ENCODE measurements at places on chromosomes 2 and 18. TPM values are rescaled to one million over a fixed set of nuclear protein-coding genes. Genes with fewer than 3 reads are reported as not detected.

DNA sequence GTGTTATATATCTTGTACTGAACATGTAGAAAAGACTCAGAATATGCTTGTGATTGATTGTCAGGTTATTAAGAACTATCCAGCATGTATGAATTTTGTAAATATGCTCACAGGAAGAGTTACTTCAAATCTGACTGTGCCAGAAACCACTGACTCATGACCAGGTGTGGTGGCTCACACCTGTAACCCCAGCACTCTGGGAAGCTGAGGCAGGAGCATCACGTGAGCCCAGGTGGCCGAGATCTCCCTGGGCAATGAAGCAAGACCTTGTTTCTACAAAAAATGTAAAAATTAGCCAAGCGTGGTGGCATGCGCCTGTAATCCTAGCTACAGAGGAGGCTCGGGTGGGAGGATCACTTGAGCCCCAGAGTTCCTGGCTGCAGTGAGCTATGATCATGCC, 126.6 kb downstream of the COMMD1 start:
- peaks cover 7% of the 10 kb centered on the region for H3K4me1 ChIP-seq
- H3K27me3 ChIP-seq = no peaks in the 10 kb centered on the region
- no peaks in the 10 kb centered on the region for H3K36me3 ChIP-seq
- DNase-seq = no peak

GRCh38 chr2:86370579-86370978, 33.2 kb upstream of the REEP1 start:
- no peak overlapping the region for H3K27ac ChIP-seq
- no peaks in the 10 kb centered on the region for H3K36me3 ChIP-seq
- no peak overlapping the region for H3K4me3 ChIP-seq
- no peaks in the 10 kb centered on the region for H3K27me3 ChIP-seq

Gene SLC4A5
- 71.6 TPM for total RNA-seq

GRCh38 chr2:33219850-33220275, 256.6 kb upstream of the RASGRP3 start:
- no peak for DNase-seq
- no peaks in the 10 kb centered on the region for H3K27me3 ChIP-seq
- H3K36me3 ChIP-seq = no peaks in the 10 kb centered on the region
- H3K27ac ChIP-seq = no peak overlapping the region
- no peak overlapping the region for H3K4me3 ChIP-seq

DNA sequence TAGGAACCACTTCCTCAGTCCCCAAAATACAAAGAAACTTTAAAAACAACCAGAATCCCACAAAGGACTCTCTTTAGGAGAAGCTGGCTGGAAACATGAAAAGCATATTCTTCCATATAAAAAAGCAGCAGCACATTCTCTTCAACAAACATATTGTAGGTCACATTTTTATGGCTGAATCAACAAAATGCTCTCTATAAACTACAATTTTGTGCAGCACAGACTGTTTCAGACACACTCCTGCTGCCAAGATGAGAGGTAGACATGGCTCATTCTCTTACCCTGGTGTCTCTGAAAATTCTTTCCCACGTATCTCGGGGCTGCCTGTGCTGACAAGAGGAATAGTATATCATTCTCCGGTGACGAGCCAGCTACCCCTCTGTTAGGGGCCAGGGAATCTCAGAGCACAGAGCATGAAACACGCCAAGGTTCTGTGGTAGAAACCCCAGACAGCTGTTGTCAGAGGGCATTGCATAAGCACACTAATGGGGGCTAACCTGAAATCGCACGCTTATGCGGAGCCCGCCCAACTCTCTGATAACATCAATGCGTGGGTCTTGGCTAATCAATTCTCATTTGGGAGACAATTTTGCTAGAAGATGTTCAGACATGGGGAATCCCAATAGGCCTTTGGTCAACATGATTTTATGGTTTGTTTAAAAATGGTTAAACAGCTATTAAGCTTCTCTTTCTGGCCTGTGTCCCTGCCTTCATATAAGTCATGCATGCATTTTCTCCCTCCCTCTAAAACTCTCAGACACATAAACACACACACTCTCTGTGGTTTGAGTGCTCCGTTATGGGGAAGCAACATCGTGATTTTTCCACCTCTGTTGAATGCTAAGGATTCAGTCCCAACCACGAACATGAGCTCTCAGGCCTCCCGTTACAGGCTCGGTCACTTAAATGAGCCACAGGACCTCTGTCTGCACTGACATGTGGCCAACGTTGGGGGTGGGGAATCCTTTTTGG, 177.5 kb downstream of the INO80D start:
- no peaks in the 10 kb centered on the region for H3K4me1 ChIP-seq
- no peaks in the 10 kb centered on the region for H3K27me3 ChIP-seq
- no peak for DNase-seq
- no peak overlapping the region for H3K27ac ChIP-seq
- H3K4me3 ChIP-seq = no peak overlapping the region

DNA sequence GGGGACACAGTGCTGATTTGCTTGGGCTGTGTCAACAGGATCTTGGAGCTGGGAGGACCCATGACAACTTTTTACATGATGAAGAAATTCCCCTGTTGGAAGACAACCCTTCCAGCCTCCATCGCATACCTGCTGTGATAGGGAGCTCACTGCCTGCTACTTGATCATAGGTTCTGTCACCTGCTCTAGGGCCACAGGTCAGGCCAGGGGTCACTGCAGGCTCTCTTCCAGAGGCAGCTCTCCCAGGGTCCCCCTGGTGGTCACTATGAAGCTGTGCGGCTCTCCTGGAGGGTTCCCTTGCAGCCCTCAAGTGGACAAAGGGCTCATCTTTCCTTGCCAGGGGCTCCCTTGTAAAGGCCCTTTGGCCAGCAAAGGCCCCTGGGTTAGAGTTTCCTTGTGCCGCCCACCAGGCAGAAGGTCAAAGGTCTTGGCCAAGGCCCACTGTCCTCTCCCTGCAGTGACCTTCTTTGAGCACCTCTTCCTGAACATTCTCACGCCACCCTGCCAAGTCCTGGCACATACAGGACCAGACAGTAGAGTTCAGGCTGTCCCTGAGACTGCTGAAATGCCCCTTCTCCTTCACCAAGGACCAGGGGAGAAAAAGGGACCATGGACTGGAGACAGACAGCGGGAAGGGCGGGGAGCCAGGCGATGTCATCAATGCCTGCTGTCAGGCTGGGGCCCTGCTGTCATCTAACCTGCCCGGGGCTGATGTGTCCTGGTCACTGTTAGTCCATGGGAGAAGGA, 345.1 kb downstream of the DYSF start:
- H3K4me3 ChIP-seq = no peak overlapping the region
- H3K27me3 ChIP-seq = no peaks in the 10 kb centered on the region
- no peaks in the 10 kb centered on the region for H3K4me1 ChIP-seq
- no peaks in the 10 kb centered on the region for H3K36me3 ChIP-seq
- H3K27ac ChIP-seq = no peak overlapping the region

Gene CROCC2
- not detected for total RNA-seq

DNA sequence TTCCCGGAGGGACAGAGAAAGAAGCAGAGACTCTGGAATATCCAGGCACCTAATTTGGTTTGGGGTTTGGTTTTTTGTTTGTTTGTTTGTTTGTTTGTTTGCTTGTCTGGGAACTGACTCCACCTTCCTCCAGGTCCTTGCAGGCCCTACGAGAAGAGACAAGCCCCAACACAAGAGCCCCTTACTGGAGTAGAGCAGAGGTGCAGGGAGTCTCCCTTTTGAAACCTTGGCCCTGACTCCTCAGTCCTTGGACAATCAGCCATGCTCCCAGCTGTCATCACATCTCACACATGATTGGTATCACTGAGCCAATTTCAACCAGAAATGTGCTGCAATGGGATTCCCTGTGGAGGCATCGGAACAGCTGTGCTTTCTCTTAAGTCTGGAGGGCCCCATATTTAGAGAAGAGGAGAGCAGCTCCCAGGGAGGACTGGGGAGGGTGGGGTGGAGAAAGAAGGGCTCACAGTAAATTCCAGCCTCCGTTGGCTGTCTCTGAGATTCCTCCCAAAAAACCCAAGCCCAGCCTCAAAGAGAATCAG, 279.9 kb upstream of the NCKAP5 start:
- no peak overlapping the region for H3K4me3 ChIP-seq
- no peak for DNase-seq
- H3K36me3 ChIP-seq = no peaks in the 10 kb centered on the region
- H3K27ac ChIP-seq = no peak overlapping the region

DNA sequence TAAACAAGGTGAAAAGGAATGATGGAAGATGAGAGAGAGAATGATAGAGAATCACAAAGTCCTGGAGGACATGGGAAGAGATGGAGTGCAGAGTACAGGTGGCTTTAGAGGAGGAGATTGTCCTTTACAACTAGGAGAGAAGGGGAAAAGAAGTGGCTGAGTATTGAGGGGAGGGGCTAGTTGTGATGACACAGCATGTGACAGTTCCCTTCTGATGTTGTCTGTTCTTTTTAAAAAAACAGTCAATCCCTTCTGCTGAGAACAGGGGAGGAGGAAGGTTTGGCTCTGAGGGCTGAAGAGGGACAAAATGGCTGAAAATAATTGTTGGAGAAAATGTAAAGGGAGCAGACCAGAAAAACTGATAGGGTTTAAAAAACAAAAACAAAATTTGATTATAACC, 44.0 kb downstream of the STEAP3 start:
- H3K36me3 ChIP-seq = no peaks in the 10 kb centered on the region
- no peak for DNase-seq
- H3K27me3 ChIP-seq = no peaks in the 10 kb centered on the region
- H3K4me3 ChIP-seq = no peak overlapping the region
- H3K27ac ChIP-seq = no peak overlapping the region
- no peaks in the 10 kb centered on the region for H3K4me1 ChIP-seq

- no peak overlapping the region for H3K4me3 ChIP-seq
- no peaks in the 10 kb centered on the region for H3K36me3 ChIP-seq
- H3K27ac ChIP-seq = no peak overlapping the region
- no peaks in the 10 kb centered on the region for H3K27me3 ChIP-seq
- DNase-seq = no peak
Measured at GRCh38 chr2:190587106-190587505, 52.6 kb upstream of the NEMP2 start.

DNA sequence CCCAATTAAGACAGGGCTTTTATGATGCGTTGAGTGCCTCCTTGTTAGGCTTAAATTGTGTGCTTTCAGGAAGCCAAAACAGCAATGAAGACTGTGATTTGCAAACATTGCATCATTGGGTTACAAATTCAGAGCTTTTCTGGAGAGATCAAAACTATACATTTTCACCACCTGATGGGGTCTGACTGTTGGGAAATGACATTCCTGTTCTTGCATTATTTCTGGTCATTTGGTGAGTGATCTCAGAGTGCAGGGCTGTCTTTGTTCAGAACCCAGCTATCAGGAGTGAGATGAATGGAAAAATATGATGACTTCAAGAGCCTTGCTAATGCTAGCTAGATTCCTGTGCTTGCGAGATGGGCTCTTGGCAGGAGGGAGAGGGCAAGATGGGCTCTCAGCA, 39.1 kb downstream of the SH3RF3 start:
- H3K4me3 ChIP-seq = no peak overlapping the region
- no peak for DNase-seq
- no peak overlapping the region for H3K27ac ChIP-seq
- H3K27me3 ChIP-seq = no peaks in the 10 kb centered on the region
- no peaks in the 10 kb centered on the region for H3K36me3 ChIP-seq

GRCh38 chr2:134127496-134127895, 126.4 kb upstream of the MGAT5 start:
- no peak overlapping the region for H3K4me3 ChIP-seq
- DNase-seq = peak; percentile 25
- H3K27me3 ChIP-seq = no peaks in the 10 kb centered on the region
- peaks cover 46% of the 10 kb centered on the region for H3K4me1 ChIP-seq
- no peaks in the 10 kb centered on the region for H3K36me3 ChIP-seq

GRCh38 chr2:205759732-205760131, 77.4 kb downstream of the NRP2 start:
- no peak overlapping the region for H3K27ac ChIP-seq
- peaks cover 5% of the 10 kb centered on the region for H3K4me1 ChIP-seq
- no peak overlapping the region for H3K4me3 ChIP-seq
- no peaks in the 10 kb centered on the region for H3K27me3 ChIP-seq
- no peak for DNase-seq

Gene IRS1
- 96.4 TPM for total RNA-seq

DNA sequence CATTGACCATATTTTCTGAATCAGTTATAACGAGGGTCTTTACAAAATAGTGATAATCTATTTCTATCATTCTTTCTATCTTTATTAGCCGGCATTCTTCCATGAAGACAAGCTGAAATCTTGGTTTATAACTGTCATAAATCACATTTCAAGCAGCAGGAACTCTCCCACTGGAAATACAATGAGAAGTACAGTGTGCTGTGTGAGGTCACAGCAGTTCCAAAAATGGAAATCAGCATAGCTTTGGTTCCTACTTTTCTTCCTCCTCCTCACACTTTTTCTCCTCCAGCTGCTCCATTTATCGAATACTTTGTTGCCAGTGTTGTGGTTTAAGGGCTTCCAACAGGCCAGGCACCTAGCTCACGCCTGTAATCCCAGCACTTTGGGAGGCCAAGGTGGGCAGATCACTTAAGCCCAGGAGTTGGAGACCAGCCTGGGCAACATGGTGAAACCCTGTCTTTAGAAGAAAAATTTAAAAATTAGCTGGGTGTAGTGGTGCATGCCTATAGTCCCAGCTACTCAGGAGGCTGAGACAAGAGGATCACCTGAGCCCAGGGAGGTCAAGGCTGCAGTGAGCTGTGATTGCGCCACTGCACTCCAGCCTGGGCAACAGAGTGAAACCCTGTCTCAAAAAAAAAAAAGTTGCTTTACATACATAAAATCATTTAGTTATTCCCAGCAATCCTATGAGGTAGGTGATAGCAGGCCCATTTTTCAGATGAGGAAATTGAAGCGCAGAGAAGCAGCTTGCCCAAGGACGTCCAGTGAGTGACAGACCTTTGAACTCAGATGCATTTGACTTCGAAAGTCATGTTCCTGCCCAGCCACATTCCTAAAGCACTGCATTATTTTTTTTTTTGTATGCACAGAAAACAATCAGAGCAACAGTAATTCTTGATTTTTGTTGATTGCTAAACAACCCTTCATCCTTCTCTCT, 34.0 kb upstream of the GPR55 start:
- H3K4me3 ChIP-seq = no peak overlapping the region
- no peak for DNase-seq
- no peak overlapping the region for H3K27ac ChIP-seq
- H3K27me3 ChIP-seq = peaks cover 8% of the 10 kb centered on the region
- H3K36me3 ChIP-seq = no peaks in the 10 kb centered on the region

- H3K4me1 ChIP-seq = peaks cover 18% of the 10 kb centered on the region
- no peak overlapping the region for H3K4me3 ChIP-seq
- no peaks in the 10 kb centered on the region for H3K27me3 ChIP-seq
- H3K27ac ChIP-seq = no peak overlapping the region
Measured at GRCh38 chr2:219645631-219646527, 18.4 kb downstream of the SLC4A3 start.

Gene UGT1A3
- not detected for total RNA-seq

Gene APLF
- 12.9 TPM for total RNA-seq

Gene ERBB4
- 17.4 TPM for total RNA-seq
